NCI-H2227 treated with DMSO at 0.1 percent for 48 hours (cell line): ENCODE measurements at places on chromosomes 3 and 15.
A peak's percentile ranks its signal among the peaks of the same experiment; 100 is the strongest.

GRCh38 chr15:90058308-90058707 is 44.0 kb downstream of the IDH2 start:
- DNase-seq: no peak

- peak; percentile 6 for DNase-seq
Observed at GRCh38 chr3:36907911-36908646, 36.8 kb downstream of the TRANK1 start.

DNA sequence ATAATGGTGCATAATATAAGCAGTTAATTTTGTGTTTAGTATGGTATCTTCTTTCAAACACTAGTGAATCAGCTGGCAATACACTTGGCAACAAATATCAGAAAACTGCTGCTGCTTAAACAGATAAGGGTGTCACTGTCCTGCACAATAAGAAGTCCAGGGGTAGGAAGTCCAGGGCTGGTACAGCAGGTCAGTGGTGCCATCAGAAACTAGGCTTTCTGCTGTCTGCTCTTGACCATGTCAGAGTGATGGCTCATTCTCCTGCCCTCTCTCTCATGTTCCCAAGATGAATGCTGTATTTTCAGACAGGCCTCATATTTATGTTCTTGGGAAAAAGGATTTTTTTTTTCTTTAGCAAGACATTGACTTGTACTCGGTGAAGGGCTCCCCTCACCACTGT is 9.2 kb upstream of the GRK7 start:
- no peak for DNase-seq

GRCh38 chr3:65503776-65504175 is 534.9 kb downstream of the MAGI1 start:
- no peak for DNase-seq

GRCh38 chr3:85483986-85484385 is 525.2 kb downstream of the CADM2 start:
- DNase-seq: no peak

DNA sequence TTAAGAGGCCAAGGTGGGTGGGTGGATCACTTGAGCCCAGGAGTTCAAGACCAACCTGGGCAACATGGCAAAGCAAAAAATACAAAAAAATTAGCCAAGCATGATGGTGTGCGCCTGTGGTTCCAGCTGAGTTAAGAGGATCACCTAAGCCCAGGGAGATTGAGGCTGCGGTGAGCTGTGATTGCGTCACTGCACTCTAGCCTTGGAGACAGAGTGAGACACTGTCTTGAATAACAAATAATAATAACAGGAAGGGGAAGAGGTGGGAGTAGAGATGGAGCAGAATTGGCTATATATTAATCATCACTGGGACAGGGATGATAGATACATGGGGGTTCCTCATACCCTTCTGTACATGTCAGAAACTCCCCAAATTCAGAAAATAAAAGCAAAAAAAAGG is 23.8 kb upstream of the NMB start:
- no peak for DNase-seq

DNA sequence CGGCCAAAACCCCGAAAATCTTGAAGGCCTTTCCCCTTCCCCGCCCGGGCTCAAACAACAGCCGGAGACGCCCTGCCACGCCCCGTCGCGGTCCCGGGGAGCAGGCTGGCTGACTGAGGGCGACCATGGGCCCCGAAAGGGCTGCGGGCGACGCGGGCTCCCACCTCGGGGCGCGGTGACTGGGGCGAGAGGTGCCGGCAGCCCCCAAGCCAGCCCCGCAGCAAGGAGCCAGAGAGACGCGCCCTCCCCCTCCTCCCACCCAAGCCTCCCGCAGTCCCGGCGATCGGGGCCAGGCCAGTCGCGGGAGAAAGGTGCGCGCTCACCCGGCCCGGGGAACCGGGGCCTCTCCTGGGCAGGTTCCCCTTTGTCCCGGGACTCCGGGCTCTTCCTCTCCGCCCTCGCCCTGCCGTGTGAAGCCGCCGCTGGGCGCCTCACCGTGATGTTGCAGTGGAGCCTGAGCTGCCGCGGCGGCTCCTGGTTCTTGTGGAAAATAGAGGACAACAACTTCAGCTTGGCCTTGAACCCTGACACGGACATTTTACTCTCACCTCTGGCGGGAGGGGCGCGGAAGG is 30.6 kb upstream of the ZSCAN2 start:
- no peak for DNase-seq

GRCh38 chr3:172135185-172135584 is 95.8 kb downstream of the FNDC3B start:
- DNase-seq: no peak

DNA sequence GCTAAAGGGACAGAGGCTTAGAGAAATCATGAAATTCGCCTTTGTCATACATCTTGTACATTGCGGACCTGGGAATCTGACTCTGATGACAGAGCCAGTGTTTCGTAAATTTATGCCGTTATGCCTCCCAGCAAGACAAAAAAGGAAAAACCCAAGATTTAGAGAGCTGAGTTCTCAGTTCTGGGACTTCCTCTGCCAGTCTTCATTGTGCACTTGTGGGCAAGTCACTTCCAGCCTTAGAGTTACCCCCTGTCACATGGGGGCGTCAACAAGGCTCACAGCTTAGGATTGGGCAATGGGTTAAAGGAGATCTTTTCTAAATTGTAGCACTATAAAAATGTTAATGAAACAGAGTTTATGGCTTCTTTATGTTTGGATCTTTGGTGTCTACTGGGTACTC is 41.9 kb upstream of the MITF start:
- DNase-seq: no peak

DNA sequence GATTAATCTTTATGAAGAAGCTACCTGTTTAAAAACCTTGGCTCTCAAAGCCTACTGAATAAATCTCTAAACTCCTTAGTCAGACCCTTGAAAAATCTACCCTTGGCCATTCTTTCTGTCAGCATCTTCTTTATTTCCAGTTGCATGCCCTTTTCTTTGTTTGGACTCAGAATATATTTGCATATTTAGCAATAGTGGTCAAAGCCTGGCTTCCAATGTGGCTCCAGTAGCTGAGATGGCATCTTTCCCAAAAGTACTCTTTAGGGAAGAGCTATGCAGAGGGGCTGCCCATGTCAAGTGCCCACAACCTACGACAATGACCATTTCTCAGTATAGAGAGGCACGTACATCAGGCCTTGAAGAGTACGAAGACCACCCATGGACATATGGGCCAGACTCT is 47.2 kb downstream of the TLNRD1 start:
- no peak for DNase-seq
